Activated naive CD4-positive, alpha-beta T cell treated with anti-CD3 and anti-CD28 coated beads, Interleukin-2, amount 50 U/mL, for 72 hours (primary cell): ENCODE measurements at places on chromosomes 4 and X. TPM values are rescaled to one million over a fixed set of nuclear protein-coding genes. Genes with fewer than 3 reads are reported as not detected.

DNA sequence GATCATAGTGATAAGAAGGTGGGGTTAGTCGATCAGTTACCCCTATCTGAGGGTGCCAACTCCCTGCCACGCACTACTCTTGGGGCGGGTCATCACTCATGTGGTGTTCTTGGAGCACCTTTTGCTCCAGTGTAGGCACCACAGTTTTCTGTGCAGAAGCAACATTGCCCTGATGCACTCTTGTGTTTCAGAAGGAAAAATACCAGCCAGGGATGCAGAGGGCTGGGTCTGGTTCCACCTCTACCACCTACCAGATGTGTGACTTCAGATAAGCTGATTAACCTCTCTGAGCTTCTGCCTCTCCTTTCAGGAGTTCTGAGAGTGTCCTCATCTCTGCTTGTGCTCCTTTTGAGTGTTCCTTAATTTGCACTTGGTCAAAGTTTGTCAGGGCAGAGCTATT lies 29.9 kb upstream of the PROM1 start:
- no peak for DNase-seq

DNA sequence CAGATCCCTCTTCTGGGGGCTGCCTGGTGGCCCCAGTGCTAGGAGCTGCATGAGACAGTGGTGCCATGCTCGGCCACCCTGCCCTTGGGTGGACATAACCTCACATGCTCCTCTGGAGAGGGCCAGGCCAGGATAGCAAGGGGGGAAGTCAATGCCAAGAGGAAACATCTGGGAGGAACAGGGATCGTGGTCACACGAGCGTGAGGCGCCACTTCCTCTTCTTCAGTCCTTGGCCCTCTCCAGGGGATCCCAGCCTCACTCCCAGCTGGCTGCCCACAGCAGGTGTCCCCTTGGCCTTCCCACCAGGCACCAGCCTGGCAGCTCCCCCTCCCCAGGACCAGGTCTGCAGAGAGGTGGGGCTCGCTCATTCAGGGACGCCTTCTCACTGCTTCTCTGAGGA lies 28.6 kb downstream of the TBC1D14 start:
- DNase-seq, result no peak

GRCh38 chrX:40245488-40246071 lies 147.8 kb upstream of the BCOR start:
- DNase-seq, result no peak

DNA sequence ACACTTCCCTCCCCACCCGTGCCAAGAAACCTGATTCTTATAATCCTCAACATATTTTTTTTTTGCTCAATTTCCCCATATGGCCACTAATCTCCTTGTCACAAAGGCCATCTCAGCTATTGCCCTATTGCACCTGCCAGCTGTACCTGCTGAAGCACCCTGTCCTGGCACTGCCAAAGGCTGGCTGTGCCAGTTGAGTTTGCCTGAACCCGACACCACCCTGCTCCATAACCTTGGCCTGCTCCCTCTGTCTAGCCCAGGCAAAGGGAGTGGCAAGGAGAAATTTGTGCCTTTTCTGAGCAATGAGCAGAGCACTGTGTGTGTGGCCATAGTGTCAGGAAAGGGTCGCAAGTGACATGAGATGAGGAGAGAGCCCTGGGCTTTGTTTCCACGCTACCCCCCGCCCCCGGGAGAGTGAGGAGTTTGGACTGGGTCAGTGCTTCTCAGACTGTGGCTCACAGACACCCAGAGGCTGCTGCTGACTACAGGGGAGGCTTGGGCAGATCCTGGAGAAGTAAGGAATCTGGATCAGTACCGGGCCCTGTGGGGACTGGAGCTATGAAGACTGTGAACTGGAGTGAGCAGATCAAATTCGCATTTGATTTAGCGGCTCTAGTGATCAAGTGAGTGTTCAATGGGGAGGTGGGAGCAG lies 42.2 kb upstream of the HMGB3 start:
- no peak for DNase-seq

RXFP1 gene
- not detected for total RNA-seq

GRCh38 chrX:136291824-136292223 lies 8.9 kb upstream of the ADGRG4 start:
- DNase-seq, result no peak

GRCh38 chr4:168380290-168380689 lies 61.7 kb upstream of the DDX60 start:
- DNase-seq, result no peak

MAGEB18 gene
- total RNA-seq, result not detected

DNA sequence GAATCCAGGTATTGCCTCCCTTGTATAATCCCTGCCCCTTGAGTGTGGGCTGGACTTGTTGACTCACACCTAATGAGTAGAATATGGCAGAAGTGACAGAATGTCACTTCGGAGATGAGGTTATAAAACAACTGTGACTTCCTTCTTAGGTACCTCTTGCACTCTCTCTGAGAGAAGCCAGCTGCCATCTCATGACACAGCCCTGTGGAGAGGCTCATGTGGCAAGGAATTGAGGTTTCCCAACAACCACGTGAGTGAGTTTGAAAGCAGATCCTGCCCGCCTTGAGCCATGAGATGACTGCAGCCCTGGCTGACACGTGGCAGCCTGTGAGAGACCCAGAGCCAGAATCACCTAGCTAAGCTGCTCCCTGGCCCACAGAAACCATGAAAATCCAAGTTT lies 13.5 kb downstream of the ASB11 start:
- DNase-seq, result peak; percentile 2

DNA sequence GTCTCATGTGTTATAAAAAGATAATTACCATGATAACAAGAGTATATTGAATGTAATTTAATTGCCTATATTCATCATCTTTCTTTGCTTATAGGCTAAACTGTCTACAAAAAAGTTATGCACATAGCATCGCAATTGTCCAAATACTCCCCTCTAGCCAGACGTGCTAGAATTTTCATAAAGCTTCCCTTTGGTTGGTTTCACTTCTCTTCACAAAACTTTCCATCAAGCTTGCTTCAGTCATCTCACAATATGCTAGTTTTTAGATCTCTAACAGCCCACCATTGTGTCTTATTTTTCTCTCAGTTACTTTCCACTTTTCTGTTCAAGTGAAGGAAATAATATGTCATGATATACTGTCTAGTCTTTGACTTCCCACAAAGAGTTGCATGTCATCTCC lies 448.3 kb upstream of the SPANXN1 start:
- DNase-seq, result no peak

GRCh38 chr4:10622728-10623127 lies 61.8 kb downstream of the CLNK start:
- no peak for DNase-seq

DNA sequence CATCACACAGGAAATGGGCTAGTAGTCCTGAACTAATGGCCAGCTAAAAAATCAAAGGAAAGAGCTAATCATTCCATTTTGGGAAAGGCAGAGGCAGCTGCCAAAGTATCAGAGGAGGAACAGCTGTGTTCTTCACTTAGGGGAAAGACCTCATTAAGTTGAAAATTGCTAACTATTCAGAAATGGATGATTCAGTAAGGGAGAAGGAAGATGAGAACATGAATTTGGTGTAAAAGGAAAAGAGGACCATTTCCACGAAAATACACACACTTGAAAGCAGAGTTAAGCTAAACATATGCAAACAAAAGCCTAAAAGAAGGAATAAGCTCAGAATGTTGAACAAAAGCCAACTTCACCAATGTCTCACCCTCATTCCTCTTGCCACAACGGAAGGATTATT lies 90.4 kb downstream of the PCDH19 start:
- no peak for DNase-seq
